GM12892 (cell line): ENCODE measurements at places on chromosomes 11 and 22.

DNA sequence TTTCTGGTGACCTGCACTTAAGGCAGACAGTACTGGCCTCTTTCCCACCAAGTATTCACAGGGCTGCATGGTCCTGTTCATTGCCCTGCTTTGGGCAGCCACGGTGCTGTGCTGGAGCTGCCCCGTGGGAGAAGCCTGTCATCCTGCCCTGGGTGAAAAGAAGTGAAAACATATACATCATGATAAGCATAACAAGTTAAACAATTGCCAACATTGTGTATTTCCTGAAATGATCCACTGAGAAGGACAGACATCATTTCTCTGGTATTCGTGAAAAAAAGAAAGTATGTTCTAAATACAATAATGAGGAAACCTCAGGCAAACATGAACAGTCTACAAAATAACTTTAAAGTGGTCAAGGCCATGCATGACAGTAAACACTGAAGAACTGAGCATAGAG, 393.1 kb downstream of the TMEM135 start:
- DNase-seq = no peak

DNA sequence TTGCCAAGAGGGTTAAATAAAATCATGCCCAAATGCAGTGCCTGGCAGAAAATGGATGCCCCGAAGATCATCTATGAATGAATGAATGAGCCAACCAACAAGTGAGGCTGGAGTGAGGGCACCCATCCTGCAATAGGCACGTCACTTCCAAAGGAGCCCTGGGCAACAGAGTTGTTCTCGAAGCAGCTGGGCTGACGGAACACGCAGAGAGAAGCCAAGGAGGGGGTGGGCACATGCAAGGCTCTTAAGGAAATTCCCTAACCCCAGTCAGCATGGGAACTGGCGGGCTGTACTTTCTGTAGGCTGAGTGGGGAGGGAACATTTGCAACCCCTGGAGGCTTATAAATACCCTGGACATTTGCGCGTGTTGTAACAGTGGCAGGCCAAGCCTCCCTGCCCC, 11.6 kb upstream of the CHADL start:
- DNase-seq = no peak

DNA sequence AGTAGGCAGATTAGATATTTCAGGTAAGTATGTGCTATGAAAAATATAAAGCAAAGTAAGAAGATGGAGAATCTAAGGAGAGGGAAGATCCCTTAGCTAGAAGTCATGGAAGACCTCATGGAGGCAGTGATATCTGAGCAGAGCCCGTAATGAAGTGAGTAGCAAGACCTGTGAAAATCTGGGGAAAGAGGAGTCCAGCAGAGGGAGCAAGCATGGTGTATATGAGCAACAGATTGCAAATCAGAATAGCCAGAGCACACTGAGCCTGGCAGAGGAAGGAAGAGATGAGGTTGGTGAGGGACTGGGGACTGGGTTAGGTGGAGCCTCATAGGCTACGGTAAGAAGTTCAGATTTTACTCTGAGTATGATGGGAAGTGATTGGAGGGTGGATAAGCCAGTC, 9.4 kb downstream of the LHFPL7 start:
- DNase-seq = no peak

DNA sequence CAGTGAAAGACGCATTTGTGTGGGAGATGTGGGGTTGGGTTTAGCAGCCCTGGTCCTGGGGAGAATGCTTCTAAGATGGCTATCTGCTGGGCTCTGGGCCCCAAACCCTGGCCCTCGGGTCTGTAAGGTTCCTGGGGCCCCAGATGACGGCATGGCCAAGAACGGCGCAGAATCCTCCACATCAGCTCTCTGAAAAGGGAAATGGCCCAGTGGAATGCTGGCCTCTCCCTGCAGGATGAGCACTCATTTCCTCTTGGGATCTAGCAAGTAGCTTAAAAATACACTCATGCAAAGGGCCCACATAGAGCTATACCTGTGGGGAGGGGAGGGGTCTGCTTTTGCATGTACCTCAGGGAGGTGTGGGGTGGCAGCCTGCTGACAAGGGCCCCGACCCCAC, 37.5 kb upstream of the LINC01488 start:
- DNase-seq = no peak

GRCh38 chr11:12529793-12530192, 144.4 kb upstream of the TEAD1 start:
- DNase-seq = no peak

DNA sequence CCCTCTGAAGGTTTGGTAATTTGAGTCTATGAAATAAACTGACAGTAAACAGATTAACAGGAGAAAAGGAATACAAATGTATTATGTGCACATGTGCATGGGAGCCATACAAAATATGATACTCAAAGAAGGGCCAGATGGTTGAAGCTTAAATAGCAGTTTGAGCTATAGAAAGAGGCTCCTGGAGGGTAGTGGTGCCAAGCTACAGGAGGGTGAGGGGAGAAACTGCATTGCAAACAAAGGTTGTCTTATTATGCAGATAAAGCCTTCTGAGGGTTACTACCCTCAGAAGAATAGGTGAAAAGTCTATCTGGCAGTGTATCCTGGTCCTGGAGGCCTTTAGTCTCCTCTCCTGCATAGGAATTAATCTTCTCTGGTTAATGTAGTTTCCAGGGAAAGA, 267.3 kb upstream of the MPPED2 start:
- DNase-seq = no peak

- no peak for DNase-seq
These were observed 28.3 kb downstream of the MYO18B start for GRCh38 chr22:25770333-25770732.

DNA sequence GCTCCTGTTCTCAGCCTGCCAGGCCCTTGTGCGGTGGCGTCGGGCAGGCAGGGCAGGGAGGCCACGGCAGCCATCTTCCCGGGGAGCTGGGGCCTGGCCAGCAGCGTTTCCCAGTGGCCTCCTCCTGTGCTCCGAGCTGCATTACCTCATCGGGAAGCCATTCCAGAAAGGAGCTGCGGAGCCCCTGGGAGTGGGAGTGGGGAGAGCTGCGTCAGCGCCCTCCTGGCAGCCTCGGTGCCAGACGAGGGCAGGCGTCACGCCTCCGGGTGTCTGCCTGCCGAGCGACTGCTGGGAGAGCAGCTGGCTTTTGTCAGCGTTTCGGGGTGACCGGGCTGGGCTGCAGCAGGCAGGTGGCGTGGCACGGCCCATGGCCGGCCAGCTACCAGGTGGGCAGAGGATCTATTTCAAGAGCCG, 30.9 kb upstream of the WNT7B start:
- no peak for DNase-seq

DNA sequence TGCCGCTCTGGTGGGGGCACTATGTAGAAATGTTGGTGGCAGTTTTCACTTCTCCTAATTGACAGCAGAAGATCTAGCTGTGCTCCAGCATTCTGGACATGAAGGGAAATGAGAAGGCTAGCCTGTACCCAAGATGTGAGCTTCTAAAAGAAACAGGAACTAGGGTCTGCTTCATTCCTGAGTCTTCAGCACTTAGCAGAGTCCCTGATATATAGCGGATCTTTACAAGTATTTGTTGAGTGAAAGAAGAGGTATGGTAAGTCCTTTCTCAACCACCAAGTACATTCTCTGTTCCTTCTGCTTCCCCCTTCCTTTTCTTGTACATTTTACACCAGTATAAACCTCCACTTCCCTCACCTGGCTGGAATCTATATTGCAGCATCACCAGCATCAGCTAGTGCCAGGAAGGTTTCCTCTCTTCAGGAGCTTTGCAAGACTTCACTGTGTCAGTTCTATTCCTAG, 408.3 kb upstream of the CADM1 start:
- DNase-seq = no peak

DNA sequence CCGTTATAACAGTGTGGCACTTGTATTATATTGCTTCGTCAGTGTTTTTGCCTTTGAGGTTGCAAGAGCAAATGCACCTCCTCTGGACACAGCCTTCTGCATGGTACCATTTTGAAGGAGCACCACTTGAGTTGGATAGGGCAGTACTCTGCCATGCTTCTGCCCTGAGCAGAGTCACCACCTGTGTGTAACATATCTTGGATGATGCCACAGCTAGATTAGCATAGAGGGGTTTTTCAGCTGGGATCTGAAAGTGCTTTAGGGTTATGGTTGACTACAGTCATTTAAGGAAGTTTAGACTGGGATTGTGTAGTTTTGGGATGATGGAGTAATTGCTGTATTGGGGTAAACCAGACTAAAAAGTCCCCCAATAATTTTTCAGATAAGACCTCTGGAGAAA, 78.8 kb downstream of the PPP6R3 start:
- no peak for DNase-seq

GRCh38 chr22:46349681-46350080, 14.2 kb downstream of the TRMU start:
- no peak for DNase-seq

DNA sequence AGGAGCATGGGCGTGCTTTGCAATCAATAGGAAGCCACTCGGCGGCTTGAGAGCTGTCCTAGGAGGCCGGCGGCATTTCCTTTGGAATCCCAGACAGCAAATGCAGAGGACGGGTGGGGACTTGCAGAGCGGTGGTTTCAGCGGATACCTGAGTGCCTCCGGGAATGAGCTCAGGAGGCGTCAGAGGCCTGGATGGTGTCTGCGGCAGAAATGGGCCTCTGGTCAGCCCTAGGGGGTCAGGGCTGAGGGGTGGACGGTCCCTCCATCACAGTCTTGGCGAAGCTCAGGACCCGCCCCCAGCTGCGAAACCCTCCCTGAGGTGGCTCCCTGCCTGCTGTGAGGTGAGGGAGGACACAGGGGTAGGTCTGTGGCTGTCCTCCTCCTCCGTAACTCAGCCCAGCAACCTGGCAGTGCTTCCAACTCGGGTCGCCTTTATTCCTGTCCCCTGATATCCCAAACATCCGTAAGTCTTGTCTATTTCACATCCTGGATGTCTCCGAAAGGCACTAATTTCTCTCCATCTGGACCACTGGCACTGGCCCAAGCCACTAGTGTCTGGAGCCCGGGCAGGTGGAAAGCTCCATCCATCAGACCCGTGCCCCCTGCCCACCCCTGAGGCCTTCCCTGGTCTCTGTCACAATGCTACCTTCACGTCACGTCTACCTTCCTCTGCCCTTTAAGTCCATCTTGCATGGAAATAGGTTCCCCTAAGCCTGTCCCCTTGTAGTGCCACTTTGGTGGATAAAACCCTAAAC, 686.6 kb downstream of the BRD1 start:
- DNase-seq = no peak

DNA sequence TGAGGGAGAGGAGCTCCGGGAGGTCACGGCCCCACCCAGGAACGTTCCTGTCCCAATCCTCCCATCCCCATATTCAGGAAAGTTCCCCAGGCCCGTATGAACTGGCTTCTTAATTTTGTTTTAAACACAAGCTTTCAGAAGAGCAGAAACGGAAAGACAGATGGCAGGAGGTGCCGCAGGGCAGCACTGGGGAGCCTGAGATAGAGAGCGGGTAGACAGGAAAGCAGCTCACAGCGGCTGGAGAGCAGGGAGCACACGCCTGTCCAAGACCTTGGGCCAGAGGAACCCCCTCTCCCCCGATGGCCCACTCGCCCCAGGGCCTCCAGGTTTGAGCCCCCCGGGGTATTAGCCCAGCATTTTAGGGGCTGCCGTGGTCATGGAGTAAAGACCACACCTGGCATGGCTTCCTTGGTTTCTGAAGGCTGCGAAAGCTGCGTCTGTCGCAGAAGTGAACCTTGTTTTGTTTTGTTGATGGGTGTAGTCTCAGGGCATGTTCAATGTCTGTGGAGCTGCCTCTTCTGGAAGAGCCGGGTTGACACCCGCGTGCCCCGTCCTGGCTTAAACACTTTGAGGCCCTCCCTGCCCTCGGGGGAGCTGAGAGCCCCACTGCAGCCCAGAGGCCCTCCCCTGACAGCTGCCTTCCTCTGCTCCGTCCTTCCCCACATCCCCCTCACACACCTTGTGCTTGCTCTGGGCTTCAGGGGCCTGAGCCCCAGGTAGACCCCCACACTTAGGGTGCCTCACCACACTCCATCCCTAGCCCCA, 17.9 kb upstream of the KCNQ1OT1 start:
- no peak for DNase-seq

GRCh38 chr11:126146454-126147192, 64.8 kb downstream of the RPUSD4 start:
- DNase-seq = no peak

DNA sequence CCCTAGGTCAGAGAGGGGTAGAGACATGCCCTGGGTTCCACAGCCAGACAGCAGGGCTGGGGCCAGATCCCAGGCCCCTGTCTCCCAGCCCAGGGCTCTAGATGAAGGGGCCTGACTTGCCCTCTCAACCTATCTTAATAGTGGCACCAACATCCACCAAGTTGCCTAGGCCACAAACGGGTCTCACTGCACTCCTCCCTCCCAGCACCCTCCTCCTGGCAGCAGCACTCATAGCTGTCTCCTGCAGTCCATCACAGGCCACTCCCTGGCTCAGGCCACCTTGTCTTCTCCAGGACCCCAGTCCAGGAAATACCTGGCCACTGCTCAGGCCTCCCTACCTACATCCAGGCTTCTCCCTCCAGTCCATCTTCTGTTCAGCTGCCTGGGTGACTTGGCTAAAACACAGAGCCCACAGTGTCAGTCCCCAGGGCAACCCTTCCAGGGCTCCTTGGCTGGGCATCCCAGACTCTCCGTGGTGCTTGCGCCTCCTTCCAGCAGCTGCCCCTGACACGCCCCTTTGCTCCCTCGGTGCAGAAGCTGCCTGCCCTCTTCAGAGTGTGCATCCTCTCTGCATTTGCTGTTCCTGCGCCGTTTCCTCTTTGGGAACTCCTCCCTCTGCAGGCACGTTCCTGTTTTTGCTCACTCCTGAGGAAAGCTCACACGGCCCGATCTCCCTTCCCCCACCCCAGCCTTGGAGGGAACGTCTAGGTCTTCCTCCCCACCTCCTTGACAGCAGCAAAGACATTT, 40.5 kb downstream of the LRRC32 start:
- DNase-seq = no peak

- no peak for DNase-seq
These were observed 113.6 kb downstream of the SIK3 start for GRCh38 chr11:116984589-116984988.

- no peak for DNase-seq
These were observed 67.4 kb downstream of the SCUBE1 start for GRCh38 chr22:43275545-43276317.

GRCh38 chr11:57306940-57307565, 17.7 kb downstream of the TNKS1BP1 start:
- no peak for DNase-seq
